ENCODE measurements at places on chromosomes 13 and 19. TPM values are rescaled to one million over a fixed set of nuclear protein-coding genes. Genes with fewer than 3 reads are reported as not detected.

FCGBP gene
- total RNA-seq, result 26.3 TPM

ZNF787 gene
- 25.6 TPM for total RNA-seq

ZNF844 gene
- 3.1 TPM for total RNA-seq

PSG6 gene
- total RNA-seq, result not detected

CCDC8 gene
- total RNA-seq, result 14.1 TPM

ZNF486 gene
- total RNA-seq, result 39.8 TPM

CDX2 gene
- total RNA-seq, result not detected

SPRED3 gene
- 1.4 TPM for total RNA-seq

SLC5A5 gene
- not detected for total RNA-seq

CEACAM20 gene
- total RNA-seq, result not detected

CBLC gene
- 23.1 TPM for total RNA-seq

ZNF709 gene
- 5.2 TPM for total RNA-seq

LGI4 gene
- total RNA-seq, result not detected

RAVER1 gene
- 8.0 TPM for total RNA-seq

Measured in renal cortical epithelial cell (primary cell).